Ovary (tissue), 10 donors: ENCODE measurements at places on chromosomes 3 and 15. TPM values are rescaled to one million over a fixed set of nuclear protein-coding genes. Genes with fewer than 3 reads are reported as not detected.

GRCh38 chr15:72825829-72826228 lies 42.3 kb upstream of the ADPGK start:
- DNase-seq = no peak

UROC1 gene
- 0.17 TPM for total RNA-seq

- no peak for DNase-seq
These were observed 576.4 kb downstream of the FOXP1 start for GRCh38 chr3:71006810-71007785.

IGF2BP2 gene
- 31.1 TPM for total RNA-seq

GRCh38 chr3:100060685-100061484 lies 53.4 kb downstream of the FILIP1L start:
- no peak for DNase-seq

GRCh38 chr3:186442162-186442561 lies 80.1 kb upstream of the DGKG start:
- DNase-seq = no peak

RTP3 gene
- not detected for total RNA-seq

GRK7 gene
- 0.08 TPM for total RNA-seq

RYR3 gene
- total RNA-seq = 1.0 TPM

DNA sequence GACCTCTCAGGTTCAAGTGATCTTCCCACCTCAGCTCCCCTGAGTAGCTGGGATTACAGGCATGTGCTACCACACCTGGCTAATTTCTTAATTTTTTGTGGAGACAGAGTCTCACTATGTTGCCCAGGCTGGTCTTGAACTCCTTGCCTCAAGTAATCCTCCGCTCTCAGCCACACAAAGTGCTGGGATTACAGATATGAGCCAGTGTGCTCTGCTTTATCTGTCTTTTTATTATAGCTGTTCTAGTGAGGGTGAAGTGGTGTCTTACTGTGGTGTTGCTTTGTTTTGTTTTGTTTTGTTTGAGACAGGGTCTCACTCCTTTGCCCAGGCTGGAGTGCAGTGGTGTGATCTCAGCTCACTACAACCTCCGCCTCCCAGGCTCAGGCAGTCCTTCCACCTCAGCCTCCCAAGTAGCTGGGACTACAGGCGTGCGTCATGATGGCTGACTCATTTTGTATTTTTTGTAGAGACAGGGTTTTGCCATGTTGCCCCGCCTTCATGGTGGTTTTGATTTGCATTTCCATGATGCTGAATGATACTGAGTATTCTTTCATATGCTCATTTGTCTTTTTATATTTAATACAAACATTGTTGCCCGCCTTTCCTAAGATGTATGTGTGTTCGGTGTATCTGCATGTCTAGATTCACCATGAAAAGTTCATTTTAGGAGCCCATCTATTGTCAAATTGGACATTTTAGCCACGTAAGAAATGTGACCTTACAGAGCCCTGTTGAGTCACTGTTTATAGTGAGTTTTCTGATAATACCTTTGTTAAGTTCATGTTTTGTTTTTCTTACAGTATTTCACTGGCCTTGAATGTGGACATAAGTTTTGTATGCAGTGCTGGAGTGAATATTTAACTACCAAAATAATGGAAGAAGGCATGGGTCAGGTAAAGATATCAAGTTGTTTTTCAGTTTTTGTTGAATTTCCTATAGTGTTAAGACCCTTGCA lies 80.6 kb downstream of the ARIH1 start:
- DNase-seq = no peak

GRCh38 chr3:129330409-129330808 lies 51.7 kb downstream of the HMCES start:
- no peak for DNase-seq

PATL2 gene
- total RNA-seq = 1.9 TPM

- no peak for DNase-seq
These were observed 47.7 kb upstream of the GRIP2 start for GRCh38 chr3:14587740-14588360.

IMPG2 gene
- 0.20 TPM for total RNA-seq

- DNase-seq = no peak
These were observed 74.1 kb upstream of the RAP2B start for GRCh38 chr3:153087595-153088566.

FSIP1 gene
- total RNA-seq = 1.5 TPM

DNA sequence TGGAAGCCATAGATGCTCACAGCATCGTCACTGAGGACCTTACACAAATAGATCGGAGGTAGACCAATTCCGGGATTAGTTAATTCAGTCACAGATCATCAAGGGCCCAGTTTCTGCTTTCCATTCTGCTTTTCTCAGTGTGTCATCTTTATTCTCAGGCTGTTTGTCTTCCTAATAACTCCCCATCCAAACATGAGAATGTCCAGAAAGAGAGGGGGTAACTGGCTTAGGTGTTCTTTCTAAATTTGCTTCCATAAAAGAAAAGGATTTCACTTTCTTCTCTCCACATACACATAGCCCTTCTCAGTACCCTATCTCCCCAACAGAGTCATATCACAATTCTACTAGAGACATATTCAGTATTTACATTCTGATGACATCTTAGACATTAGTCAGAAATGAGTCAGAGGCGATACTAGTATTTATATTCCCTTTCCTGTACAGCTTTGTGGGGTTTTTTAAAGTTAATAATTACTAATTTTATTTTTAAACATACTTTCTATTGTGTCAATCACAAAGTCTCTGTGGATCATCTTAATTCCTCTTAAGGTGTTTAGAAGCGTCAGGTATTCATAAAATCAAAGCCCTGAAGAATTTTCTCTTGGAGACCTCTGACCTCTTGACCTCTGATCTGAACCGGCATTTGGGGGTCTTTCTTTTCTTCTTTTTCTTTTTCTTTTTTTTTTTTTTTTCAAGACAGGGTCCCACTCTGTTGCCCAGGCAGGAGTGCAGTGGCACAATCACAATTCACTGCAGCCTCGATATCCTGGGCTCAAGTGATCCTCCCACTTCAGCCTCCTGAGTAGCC lies 24.3 kb upstream of the IL12A start:
- no peak for DNase-seq

DNA sequence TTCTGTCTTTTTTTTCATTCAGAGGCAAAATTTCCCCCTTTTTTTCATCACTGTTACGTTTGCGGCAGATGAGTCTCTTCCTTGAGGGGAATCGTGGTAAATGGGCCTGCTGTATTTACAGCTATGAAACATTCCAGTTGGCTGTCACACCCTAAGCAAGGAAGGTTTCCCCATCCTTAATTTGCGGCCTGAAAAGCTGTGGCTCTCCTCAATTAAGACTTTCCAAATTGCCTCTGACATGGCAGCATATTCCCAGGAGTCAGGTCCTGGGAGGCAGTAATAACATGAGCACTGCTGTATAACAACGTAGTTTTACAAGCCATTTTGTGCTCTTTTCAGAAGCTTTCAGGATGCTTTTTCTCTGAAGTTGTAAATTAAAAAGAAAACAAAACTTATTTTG lies 420.9 kb downstream of the LPP start:
- no peak for DNase-seq

- DNase-seq = peak; percentile 37
These were observed 42.3 kb upstream of the RAB6B start for GRCh38 chr3:133937756-133938601.

HOMER2 gene
- 20.4 TPM for total RNA-seq

DNA sequence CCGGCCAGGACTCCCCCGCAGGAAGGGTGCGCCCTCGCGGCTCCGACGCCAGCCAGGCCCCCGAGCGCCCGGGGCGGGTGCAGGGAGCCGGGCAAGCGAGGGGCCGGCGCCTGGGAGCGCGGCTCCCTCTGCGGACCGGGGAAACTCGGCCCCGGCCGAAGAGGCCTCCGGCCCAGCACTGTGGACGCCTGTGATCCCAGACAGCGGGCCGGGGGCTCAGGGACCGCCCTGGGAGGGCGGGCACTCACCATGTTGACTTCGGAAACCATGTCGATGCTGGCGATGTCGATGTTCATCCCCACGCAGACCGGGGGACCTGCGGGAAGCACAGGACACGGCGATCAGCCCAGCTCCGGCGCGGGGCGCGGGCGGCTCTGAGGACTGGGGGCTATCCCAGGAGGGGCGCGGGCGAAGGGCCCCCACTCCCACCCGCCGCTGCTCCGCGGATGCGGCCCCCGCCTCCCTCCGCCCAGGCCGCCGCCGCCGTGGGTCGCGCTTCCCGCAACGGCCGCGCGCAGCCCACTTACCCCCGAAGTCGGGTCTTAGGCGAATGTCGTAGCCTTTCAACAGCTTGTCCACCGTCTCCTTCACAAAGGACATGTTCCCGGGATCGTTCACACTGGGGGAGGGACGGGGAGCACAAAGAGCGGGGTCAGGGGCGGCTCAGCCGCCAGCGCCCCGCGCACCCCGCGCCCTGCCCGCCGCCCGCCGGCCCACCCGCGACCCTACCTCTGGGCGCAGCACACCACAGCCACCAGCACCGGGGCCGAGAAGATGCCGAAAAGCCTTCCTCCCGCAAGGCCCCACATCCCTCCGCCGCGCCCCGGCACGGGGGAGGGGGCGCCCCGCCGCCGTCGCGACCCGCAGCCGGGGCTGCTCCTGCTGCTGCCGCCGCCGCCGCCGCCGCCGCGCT lies at the start of gene GABRB3:
TSS of gene GABRB3 (minus strand) at position 913 of the 913 bp plus-strand sequence.
- no peak for DNase-seq

DNA sequence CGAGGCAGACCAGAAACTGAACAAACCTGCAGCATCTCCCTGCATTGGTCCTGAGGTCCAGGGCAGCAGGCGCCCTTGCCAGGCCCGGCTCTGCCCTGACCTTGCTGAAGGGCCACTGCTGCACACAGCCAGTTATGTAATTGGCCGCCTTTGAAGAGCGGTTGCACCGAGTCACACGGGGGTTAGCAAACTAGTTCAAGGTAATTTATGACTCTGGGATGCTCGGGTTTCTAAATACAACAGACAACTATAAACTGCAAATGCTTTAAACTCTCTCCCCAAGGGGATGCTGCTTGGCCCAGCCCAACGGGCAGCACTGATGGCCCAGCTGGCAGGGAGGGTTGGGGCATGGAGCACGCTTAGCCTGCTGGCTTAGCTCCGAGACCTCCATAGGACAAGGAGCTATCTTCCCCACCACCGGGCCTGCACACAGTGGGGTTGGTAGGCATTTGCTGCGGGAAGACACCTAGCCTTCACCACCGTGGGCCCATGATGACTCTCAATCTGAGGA lies 60.3 kb upstream of the IQSEC1 start:
- DNase-seq = no peak

SYNPR gene
- not detected for total RNA-seq

THBS1 gene
- total RNA-seq = 269 TPM

GCNT3 gene
- total RNA-seq = 0.72 TPM

- no peak for DNase-seq
These were observed 19.0 kb downstream of the APBA2 start for GRCh38 chr15:28904541-28905315.

DNA sequence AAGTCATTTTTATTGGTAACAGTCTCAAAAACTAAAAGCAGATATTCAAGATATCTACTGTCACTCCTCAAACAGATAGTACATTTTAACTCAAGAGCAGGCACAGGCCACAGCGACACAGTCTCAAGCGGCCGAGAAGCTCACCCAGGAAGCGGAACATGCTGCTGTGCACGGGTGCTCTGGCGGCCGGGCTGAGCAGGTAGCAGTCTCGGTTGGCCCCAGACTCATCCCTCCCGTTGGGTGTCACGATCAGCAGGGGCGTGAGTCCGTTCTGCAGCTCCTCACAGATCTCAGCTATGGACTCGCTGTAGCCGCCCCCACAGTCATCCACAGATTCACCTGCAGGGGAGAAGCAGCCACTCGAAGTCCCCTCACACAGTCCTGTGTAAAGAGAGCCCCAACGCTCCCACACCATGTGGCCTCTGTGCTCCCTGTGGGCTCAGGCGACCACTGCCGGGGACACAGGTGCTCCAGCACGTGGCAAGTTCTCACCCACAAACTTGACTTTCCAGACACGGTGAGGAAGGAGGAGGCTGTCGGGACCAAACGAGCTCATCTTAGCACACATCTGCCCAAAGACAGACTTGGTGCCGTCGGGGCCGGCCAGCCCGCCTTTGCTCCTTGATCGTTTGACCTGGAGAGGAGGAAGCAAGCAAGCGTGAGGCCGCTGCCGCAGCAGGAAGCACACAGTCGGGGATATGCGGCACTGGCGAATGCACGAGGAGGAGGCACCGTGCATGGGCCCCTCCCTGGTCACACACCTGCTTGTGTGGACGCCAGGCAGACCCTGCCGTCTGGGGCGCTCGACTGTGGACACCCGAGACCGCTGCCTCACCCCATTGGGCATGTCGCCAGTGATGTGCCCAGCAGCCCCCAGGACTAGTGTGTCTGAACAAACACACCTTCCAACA lies 17.7 kb upstream of the OCA2 start:
- DNase-seq = no peak

ARIH2 gene
- 95.7 TPM for total RNA-seq

DNA sequence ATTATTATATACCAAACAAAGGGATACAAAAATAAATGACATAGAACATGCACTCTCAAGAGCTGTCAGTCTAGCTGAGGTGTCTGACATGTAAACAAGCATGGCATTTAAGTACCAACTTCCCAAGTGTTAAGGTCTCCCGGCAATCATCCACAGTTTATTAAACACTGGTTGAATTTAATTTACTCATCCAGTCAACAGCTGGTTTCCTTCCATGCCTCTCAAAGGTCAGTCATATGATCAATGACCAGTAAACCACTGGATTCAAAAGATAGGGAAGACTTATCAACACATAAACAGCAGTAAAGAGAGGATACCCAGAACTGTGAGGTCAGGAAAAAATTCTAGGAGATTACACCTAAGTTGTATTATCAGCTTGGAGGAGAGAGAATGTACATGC lies 80.4 kb downstream of the ADAM10 start:
- DNase-seq = no peak

DNA sequence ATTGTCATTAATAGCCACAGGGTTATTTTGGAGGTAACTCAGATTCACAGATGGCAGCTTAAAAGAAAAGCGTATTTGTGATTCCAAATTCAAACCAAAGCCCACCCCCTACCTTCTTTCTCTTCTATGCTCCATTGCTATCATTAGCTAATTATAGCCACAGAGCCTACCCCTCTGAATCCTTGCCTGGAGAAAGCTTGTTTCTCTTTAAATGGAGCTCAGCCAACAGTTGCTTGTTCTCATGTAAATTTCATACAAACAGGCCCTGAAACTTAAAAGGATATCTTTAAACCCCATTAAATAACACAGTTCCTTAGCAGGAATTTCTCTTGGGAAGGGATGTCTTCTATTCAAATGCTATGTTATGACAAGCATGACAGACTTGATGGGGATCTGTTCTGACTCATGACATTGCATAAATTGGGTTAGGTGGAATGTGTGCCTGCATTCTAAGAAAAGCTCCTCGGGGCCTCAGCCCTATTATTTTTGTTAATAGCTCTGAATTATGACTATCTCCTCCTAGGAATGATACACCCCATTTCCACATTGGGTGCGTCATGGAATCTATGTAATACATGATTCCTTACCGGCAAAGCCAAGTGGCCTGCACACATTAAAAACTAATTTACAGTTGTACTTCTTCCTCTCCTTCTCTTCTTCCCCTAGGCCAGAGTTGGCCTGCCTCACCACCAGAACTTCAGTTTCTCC lies 265.8 kb downstream of the TAFA4 start:
- no peak for DNase-seq
